T-helper 17 cell (primary cell): ENCODE measurements at places on chromosomes 12 and 14.

- no peak for DNase-seq
- H3K4me3 ChIP-seq: no peak overlapping the region
- no peaks in the 10 kb centered on the region for H3K27me3 ChIP-seq
Observed at GRCh38 chr12:127984386-127985055, 282.4 kb upstream of the TMEM132C start.

GRCh38 chr14:93936245-93936644 lies 9.1 kb downstream of the FAM181A start:
- peaks cover 3% of the 10 kb centered on the region for H3K36me3 ChIP-seq
- H3K4me3 ChIP-seq: no peak overlapping the region
- DNase-seq: no peak
- peaks cover 8% of the 10 kb centered on the region for H3K4me1 ChIP-seq
- no peak overlapping the region for H3K27ac ChIP-seq
- H3K27me3 ChIP-seq: no peaks in the 10 kb centered on the region

GRCh38 chr12:123807670-123808069 lies 45.6 kb downstream of the DNAH10 start:
- H3K4me1 ChIP-seq: peaks cover 8% of the 10 kb centered on the region
- H3K27ac ChIP-seq: no peak overlapping the region
- no peak for DNase-seq
- no peak overlapping the region for H3K4me3 ChIP-seq
- peaks cover 47% of the 10 kb centered on the region for H3K27me3 ChIP-seq
- peaks cover 2% of the 10 kb centered on the region for H3K36me3 ChIP-seq

DNA sequence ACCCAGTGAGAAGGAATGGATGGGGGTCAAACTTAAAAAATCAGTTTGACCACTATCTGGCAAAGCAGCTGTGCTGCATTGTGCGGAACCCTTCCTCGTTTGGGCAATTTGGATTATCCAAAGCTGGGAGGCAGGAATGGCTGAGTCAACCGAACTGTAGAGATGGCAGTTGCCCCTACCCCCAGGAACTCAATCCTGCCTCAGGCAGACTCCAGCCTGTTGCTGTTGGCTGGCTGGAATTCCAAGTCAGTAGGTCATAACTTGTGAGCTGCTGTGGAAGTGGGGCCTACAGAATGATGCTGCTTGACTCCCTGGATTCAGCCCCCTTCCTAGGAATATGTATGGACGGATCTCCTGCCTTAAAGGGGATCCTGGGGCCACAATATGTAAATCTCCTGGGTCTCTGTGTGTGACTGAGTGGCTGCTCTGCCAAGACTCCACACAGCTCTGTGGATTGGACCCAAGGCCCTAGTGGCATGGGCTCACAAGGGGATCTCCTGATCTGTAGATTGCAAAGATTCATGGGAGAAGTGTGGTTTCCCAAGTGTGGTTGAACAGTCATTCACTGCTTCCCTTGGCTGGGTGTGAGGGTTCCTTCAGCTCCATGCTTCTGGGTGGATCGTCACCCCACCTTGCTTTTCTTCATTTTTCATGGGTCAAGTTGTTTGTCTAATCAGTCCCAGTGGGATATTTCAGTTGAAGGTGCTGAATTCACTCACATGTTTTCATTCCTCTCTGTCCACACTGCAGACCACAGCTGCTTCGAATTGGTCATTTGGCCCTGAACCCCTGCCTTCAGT lies 19.2 kb downstream of the LUM start:
- H3K36me3 ChIP-seq: no peaks in the 10 kb centered on the region
- H3K27ac ChIP-seq: no peak overlapping the region
- H3K4me3 ChIP-seq: no peak overlapping the region
- peaks cover 4% of the 10 kb centered on the region for H3K27me3 ChIP-seq

DNA sequence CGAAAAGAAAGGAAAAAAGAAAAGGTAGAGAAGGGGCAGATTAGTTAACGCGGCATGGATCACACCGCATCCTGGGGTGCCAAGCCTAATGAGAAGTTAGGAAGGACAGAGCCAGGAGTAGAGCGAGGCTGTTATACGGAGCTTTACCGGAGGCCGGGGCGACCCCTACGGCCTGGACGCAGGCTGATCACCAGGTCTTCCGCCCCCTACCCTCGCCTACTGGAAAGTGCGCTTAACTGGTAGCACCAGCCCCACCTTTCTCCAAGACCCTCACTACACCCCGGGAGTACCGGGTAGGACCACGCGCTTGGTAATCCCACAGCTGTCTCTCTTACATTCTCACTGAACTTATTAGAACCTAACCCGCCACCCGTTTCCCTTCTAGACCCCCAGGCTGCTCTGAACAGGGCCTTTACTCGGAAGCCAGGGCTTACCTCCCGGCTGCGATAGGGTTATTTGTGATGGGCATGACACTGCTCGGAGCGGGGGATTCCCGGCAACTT lies 33.8 kb downstream of the WBP11 start:
- DNase-seq: no peak
- H3K27me3 ChIP-seq: no peaks in the 10 kb centered on the region
- H3K27ac ChIP-seq: peak overlapping the region; percentile 100
- peaks cover 7% of the 10 kb centered on the region for H3K36me3 ChIP-seq
- peaks cover 33% of the 10 kb centered on the region for H3K4me1 ChIP-seq
- peak overlapping the region; percentile 97 for H3K4me3 ChIP-seq

GRCh38 chr12:5624486-5625272 lies 192.8 kb downstream of the NTF3 start:
- peaks cover 25% of the 10 kb centered on the region for H3K27me3 ChIP-seq
- H3K4me1 ChIP-seq: no peaks in the 10 kb centered on the region
- no peak overlapping the region for H3K27ac ChIP-seq
- DNase-seq: no peak

DNA sequence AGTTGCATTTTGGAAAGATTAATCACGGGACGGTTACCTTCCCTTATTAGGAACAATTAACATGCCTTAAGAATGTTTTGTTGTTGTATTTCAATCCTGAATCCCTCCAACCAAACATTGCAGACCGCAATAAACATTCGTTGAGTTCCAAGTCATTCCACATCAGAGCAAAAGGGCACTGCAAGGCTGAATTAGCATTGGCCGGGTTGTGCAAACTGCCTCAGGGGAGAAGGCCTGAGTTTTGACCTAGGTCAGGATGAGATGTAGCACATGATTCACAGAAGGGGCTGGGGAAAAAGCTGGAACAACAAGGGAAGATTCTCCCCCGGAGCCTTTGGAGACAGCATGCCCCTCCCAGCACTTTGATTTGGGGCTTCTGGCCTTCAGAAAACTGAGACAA lies 82.1 kb upstream of the BDKRB2 start:
- DNase-seq: no peak
- no peak overlapping the region for H3K4me3 ChIP-seq
- H3K36me3 ChIP-seq: no peaks in the 10 kb centered on the region
- H3K27ac ChIP-seq: peak overlapping the region; percentile 98
- H3K27me3 ChIP-seq: no peaks in the 10 kb centered on the region

GRCh38 chr12:29164477-29165393 lies 15.7 kb downstream of the FAR2 start:
- DNase-seq: no peak
- peak overlapping the region; percentile 75 for H3K27ac ChIP-seq
- no peaks in the 10 kb centered on the region for H3K27me3 ChIP-seq
- H3K36me3 ChIP-seq: peaks cover 2% of the 10 kb centered on the region
- no peak overlapping the region for H3K4me3 ChIP-seq
- peaks cover 26% of the 10 kb centered on the region for H3K4me1 ChIP-seq
